ENCODE measurements at places on chromosomes 12 and 14.

DNA sequence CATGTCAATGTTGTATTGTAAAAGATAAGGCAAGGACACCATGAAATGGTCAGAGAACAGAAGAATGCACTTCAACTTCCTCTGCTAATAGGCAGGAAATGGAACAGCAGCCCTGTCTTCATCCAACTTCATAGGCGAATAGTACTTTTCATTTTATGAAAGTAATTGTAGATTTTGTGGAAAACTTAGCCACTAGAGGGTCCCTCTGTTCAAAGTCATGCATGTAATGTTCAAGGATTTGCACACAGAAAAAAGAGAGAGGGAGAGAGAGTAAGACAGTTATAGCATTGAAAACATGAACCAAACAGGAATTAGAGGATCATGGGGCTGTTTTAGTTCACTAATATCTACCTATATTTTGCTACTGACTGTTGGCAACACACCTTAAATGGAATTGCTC is 172.2 kb downstream of the FLRT2 start:
- no peaks in the 10 kb centered on the region for H3K4me1 ChIP-seq
- H3K36me3 ChIP-seq: no peaks in the 10 kb centered on the region
- peak; percentile 24 for DNase-seq
- H3K27me3 ChIP-seq: no peaks in the 10 kb centered on the region
- no peak overlapping the region for H3K27ac ChIP-seq
- no peak overlapping the region for H3K4me3 ChIP-seq

- no peak overlapping the region for H3K27ac ChIP-seq
- H3K36me3 ChIP-seq: no peaks in the 10 kb centered on the region
- no peak for DNase-seq
- no peaks in the 10 kb centered on the region for H3K27me3 ChIP-seq
Measured at GRCh38 chr12:58580095-58580494, 340.2 kb downstream of the LRIG3 start.

GRCh38 chr14:51093371-51094281 is 1.3 kb downstream of the TRIM9 start:
- peaks cover 2% of the 10 kb centered on the region for H3K27me3 ChIP-seq
- peaks cover 2% of the 10 kb centered on the region for H3K4me1 ChIP-seq
- H3K27ac ChIP-seq: no peak overlapping the region
- H3K36me3 ChIP-seq: no peaks in the 10 kb centered on the region
- peak; percentile 73 for DNase-seq

GRCh38 chr12:56260380-56260779 is 2.2 kb upstream of the ANKRD52 start:
- H3K36me3 ChIP-seq: peaks cover 6% of the 10 kb centered on the region
- H3K4me3 ChIP-seq: no peak overlapping the region
- no peak overlapping the region for H3K27ac ChIP-seq
- peaks cover 19% of the 10 kb centered on the region for H3K4me1 ChIP-seq
- H3K27me3 ChIP-seq: no peaks in the 10 kb centered on the region

GRCh38 chr14:71301611-71302010 is 394.4 kb downstream of the PCNX1 start:
- no peak overlapping the region for H3K4me3 ChIP-seq
- no peaks in the 10 kb centered on the region for H3K27me3 ChIP-seq
- DNase-seq: no peak
- H3K36me3 ChIP-seq: no peaks in the 10 kb centered on the region

GRCh38 chr12:59808317-59808910 is 212.6 kb downstream of the SLC16A7 start:
- H3K36me3 ChIP-seq: no peaks in the 10 kb centered on the region
- DNase-seq: peak; percentile 69
- no peak overlapping the region for H3K27ac ChIP-seq
- H3K4me1 ChIP-seq: no peaks in the 10 kb centered on the region
- no peak overlapping the region for H3K4me3 ChIP-seq

GRCh38 chr12:123041042-123041531 is 60.6 kb downstream of the ARL6IP4 start:
- no peaks in the 10 kb centered on the region for H3K27me3 ChIP-seq
- H3K27ac ChIP-seq: no peak overlapping the region
- no peak overlapping the region for H3K4me3 ChIP-seq
- peak; percentile 67 for DNase-seq
- H3K36me3 ChIP-seq: no peaks in the 10 kb centered on the region

DNA sequence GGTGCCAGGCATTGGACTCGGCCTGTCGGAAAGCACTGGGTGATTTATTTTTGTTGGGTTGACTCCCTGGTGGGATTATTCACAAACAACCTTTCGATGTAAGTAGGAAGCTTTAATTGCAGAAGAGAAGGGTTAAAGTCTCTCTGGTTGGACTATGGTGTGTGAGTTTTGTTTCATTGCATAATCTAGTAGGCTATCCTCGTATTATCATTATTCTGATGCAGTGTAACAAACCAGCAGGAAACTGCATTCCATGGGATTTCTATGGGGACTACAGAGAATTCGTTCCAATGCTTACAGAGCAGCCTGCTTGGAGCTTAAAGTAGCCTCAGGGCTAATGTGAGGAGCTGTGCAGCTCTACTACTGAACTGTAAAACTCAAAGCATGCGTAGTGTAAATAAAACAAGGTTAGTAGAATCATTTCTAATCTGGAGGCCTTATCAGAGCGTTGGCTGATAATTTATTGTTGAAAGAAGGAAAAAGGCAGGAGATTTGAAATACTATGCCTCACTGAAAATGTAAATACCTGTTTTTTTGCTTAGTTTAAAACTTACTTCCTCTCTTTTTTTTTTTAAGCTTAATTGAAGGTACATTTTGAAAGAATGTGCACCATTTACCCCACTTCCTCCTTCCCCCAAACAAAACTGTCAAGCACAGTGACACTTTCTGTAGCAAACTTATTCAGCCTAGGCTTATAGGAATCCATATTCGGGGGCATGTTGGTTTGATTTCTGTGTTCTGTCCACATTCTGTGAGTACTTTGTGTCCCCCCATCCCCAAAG is 226.7 kb downstream of the NPAS3 start:
- no peaks in the 10 kb centered on the region for H3K27me3 ChIP-seq
- no peak overlapping the region for H3K4me3 ChIP-seq
- DNase-seq: peak; percentile 20
- H3K4me1 ChIP-seq: no peaks in the 10 kb centered on the region
- H3K36me3 ChIP-seq: no peaks in the 10 kb centered on the region
- H3K27ac ChIP-seq: no peak overlapping the region

DNA sequence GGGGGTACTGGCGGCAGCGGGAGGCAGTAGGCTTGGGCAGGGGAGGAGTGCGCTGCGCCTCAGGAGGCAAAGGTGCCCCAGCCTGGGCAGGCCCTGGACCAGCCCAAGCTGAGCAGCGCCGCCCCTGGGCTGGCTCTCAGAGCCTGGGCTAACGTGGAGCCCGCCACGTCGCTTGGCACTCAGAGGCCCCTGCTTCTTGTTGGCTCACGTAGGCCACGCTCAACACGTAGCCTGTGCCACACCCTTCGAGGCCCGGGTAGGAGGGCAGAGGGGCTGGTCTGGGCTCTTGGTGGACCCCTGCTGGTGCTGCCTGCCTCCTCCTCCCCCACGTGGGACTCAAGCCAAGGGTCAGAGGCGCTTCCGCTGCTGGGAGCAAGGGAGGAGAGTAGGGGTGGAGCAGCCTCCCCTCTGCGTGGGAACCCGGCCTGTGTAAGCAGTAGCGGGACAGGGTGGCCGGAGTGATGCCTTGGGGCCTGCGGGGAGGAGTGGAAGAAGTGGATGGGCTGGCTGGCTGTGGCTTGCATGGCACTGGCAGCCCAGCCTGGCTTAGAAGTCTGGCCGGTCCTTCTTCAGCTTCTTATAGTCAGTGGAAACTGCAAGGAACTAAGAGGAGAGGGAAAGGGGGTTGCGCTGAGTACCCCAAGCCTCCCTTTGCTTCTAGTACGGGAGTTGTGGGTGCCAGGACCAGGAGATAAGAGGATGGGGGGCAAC is 5.7 kb downstream of the SHMT2 start:
- no peak overlapping the region for H3K4me3 ChIP-seq
- DNase-seq: no peak
- H3K36me3 ChIP-seq: peaks cover 17% of the 10 kb centered on the region

DNA sequence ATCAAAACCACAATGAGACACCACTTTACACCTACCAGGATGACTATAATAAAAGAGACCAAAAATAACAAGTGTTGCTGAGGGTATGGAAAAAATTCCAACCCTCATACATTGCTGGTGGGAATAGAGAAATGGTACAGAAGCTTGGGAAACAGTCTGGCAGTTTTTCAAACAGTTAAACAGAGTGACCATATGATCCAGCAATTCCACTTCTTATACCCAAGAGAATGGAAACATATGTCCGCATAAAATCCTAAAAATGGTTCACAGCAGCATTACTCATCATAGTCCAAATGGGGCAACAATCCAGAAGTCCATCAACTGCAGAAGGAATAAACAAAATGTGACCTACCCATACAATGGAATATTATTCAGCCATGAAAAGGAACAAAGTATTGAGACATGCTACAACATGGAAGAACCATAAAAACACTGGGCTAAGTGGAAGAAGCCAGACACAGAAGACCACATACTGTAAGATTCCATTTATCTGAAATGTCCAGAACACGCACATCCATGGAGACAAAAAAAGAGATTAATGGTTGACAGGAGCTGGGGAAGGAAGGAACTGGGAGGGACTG is 44.5 kb downstream of the CHGA start:
- H3K27ac ChIP-seq: no peak overlapping the region
- H3K4me1 ChIP-seq: no peaks in the 10 kb centered on the region
- H3K4me3 ChIP-seq: no peak overlapping the region
- H3K36me3 ChIP-seq: no peaks in the 10 kb centered on the region

- no peak overlapping the region for H3K27ac ChIP-seq
- no peaks in the 10 kb centered on the region for H3K36me3 ChIP-seq
- H3K27me3 ChIP-seq: peaks cover 21% of the 10 kb centered on the region
- H3K4me3 ChIP-seq: no peak overlapping the region
Measured at GRCh38 chr12:49882248-49882850, 21.4 kb downstream of the FAIM2 start.

DNA sequence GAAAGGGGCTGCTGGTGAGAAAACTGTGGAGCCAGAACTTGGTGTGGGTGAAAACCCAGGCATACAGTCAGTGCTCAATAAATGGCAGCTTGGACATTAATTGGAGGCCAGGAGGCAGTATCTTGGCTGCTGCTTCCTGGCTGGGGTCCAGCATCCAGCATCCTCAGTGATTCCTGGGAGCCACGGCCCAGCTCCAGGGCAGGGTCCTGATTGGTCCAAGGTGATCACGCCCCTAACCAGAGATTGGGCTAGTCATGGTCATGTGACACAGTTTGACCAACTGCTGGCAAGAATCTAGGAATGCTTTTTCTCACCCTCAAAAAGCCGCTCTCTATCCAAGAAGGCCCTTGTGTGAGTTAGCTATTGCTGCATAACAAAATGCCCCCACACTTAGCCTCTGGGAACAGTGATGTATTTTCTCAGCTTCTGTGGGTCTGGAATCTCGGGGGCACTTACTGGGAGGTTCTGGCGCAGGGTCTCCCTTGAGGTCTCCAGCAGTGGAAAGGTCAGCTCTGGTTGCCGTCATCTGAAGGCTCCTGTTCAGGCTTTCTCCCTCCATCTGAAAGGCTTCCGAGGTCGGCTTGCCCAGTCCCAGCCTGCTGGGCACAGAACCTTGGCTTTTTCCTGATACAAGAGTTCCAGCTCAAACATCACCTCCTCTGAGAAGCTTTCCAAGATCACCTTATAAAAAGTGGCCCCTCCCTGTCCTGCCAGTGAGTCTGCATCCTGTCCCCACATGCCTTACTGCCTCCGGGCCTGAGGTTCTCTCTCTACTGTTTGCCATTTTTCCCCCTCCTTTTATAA is 119.2 kb upstream of the NCOR2 start:
- H3K4me3 ChIP-seq: no peak overlapping the region
- H3K27ac ChIP-seq: no peak overlapping the region
- no peaks in the 10 kb centered on the region for H3K27me3 ChIP-seq
- H3K36me3 ChIP-seq: no peaks in the 10 kb centered on the region

DNA sequence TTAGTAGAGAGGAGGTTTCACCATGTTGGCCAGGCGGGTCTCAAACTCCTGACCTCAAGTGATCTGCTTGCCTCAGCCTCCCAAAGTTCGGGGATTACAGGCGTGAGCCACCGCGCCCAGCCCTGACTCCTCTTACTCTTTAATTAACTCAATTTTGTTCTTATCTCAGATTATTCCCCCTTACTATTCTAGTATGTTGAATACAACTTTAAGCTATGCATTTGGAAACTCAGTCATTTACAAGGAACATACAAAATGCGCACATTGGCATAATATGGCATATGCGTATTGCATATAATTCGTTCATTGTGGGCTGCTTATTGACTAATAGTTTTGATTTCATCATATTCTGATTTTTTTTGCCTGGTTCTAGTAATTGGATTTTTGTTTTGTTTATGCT is 10.8 kb upstream of the CD163 start:
- H3K4me3 ChIP-seq: no peak overlapping the region
- no peak for DNase-seq
- H3K4me1 ChIP-seq: no peaks in the 10 kb centered on the region
- H3K27me3 ChIP-seq: no peaks in the 10 kb centered on the region
- H3K27ac ChIP-seq: no peak overlapping the region
- H3K36me3 ChIP-seq: no peaks in the 10 kb centered on the region

GRCh38 chr12:16300736-16301135 is 23.3 kb upstream of the SLC15A5 start:
- DNase-seq: no peak
- H3K4me3 ChIP-seq: no peak overlapping the region
- no peaks in the 10 kb centered on the region for H3K36me3 ChIP-seq
- H3K27me3 ChIP-seq: no peaks in the 10 kb centered on the region
- no peak overlapping the region for H3K27ac ChIP-seq

DNA sequence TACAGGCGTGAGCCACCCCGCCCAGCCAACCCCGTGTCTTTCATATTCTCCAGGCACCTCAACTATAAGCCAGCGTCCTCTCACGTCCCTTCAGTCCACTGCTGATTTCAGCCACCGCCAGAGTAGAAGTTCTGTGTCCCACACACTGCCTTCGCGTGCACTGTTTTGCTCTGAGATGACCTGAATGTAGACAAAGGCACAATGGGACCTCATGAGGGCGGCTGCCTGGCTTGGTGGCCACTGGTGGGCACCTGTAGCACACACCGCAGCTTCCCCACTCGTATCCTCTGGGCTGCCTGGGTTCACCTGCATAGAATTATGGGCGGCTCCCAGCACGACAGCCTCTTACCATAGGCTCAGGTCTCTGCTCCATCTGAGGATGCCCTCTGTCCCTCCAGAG is 57.2 kb downstream of the GPR68 start:
- H3K4me1 ChIP-seq: no peaks in the 10 kb centered on the region
- DNase-seq: no peak
- no peak overlapping the region for H3K27ac ChIP-seq
- H3K4me3 ChIP-seq: no peak overlapping the region

DNA sequence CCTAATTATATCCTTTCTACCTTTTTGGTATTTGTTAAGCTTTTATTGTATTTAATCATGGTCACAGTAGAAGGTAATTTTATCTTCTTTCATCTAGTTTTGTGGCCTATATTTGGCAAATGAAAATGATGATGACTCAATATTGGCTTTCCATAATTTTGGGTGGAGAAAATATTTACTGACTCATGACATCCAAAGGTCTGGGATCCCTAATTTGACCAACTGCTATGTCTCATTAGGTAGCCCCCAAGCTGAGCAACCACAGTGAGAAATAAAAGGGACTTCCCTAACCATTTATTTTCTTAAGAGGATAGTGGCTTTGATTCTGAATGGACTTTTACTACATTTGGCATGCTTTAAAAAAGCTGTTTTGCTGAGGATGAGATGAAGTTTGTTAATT is 289.5 kb downstream of the RMST start:
- no peaks in the 10 kb centered on the region for H3K36me3 ChIP-seq
- DNase-seq: no peak
- no peak overlapping the region for H3K4me3 ChIP-seq
- no peaks in the 10 kb centered on the region for H3K4me1 ChIP-seq
- no peak overlapping the region for H3K27ac ChIP-seq
